ENCODE measurements at places on chromosomes 13 and 19.
A peak's percentile ranks its signal among the peaks of the same experiment; 100 is the strongest.

DNA sequence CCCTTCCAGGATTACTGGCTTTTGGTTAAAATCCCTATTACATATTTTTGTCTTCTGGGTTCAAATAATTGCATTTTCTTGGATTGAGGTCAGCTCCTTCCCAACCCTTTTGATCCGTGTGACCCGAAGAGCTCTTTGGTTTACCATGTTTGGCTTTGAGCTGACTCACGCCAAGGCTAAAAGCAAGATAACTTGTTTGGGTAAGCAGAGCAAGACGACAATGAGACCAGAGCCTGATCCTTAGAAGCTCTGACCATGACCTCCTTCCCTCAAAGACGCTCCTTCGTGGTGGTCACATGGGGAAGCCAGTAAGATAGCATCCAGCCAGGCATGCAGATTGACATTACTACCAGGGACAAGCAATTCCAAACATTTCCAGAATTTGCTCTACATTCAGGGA is 153.8 kb downstream of the DCT start:
- DNase-seq, result no peak

- no peak for DNase-seq
These were observed 477.3 kb downstream of the KLF12 start for GRCh38 chr13:73656863-73657262.

DNA sequence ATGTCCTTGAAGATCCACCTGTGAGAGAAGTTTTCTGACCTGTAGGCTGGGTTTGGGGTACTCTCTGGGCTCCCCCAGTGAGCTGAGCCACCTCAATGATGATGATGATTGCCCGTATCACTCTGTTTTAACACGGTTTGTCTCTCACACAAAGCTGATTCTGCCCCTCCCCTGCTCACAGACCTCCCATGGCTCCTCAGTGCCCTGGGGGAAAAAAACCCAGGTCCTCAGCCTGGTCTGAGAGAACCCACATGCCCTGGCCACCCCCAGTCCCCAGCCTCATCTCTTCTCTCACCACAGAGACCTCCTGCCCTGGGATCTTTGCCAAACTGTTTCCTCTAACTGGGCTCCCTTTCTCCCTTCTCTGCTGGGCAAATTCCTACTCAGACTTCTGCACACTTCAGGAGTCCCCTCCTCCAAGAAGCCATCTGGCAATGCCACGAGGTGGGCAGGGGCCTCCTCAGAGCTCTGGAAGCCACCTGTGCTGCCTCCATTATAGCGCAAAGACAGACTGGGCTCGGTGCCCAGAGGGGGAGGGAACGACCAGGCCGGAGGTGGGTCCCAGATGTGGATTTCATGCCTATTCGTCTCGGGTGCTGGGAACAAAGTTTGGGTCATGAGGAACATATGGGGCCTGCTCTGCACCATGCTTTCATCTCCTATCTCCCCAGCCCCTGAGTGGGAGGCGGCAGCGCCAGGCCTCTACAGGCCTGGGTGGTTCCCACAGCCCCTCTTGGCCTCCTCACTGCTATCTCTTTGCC is 8.5 kb upstream of the CA11 start:
- DNase-seq, result no peak

DNA sequence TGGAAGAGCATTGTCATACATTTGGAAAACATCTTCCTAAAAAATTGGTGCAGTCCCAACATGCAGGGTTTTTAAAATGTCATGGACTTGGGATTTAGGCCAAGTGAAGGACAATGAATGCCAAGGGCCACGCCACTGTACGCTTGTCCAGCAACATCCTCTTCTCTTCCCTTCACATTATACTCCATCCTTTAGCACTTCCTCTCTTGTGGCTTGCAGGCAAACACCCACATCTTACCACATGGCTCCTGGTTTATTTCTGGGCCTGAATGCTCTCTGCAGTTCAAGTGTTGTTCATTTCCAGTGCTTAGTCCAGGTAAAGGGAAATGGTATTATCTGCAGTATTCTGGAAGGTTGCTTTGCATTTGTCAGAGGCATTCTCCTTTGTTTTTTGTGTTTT is 45.0 kb downstream of the CBY2 start:
- no peak for DNase-seq

GRCh38 chr13:100131863-100132574 is 43.1 kb downstream of the PCCA start:
- peak; percentile 5 for DNase-seq

GRCh38 chr19:58203814-58204475 is 21.1 kb downstream of the ZNF274 start:
- no peak for DNase-seq

DNA sequence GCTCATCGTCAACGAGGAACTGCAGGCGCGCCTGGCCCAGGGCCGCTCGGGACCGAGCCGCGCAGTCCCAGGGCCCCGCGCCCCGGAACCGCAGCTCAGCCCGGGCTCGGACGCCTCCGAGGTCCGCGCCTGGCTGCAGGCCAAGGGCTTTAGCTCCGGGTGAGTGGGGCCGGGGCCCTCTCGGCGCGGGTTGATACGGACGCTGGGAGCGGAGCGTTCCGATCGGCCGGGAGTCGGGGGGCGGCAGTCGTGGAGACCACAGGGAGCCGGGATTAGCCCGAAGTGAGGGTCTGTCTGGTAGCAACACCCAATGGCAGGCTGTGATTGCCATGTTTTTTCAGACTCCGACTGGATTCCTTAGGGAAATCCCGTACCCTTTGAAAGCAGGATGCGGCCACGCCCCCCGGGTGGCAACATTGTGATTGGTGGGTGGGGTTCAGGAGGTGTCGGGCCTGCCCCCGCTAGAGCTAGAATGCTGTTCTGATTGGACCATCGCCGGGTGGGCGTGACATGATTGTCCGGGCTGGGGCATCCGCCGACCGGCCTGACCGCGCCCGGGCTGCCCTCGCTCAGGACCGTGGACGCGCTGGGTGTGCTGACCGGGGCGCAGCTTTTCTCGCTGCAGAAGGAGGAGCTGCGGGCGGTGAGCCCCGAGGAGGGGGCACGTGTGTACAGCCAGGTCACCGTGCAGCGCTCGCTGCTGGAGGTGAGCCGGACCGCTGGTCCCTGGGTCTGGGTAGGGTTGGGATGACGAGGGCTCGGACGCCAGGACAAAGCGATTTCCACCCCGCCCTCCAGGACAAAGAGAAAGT is 11.3 kb downstream of the EPS8L1 start:
- DNase-seq, result peak; percentile 90

DNA sequence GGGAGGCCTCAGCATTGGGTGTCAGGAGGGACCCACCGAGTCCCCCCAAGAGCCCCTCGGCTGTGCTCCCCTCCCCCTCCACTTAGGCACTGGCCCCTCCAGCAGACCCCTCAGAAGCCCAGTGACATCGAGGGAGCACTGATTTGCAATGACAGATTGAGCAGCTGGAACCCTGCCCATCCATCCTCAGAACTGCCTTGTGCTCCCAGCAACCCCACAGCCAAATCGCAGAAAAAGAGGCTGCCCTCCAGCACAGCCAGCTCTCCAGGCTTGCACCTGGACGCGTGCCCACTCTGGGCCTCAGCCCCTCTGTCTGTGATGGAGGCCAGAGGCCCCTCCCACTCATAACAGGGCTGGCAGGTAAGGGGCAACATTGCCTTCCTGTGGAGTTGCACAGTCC is 123.2 kb upstream of the VSTM2B start:
- no peak for DNase-seq

- no peak for DNase-seq
These were observed 35.4 kb downstream of the PCCA start for GRCh38 chr13:100124265-100124664.

- no peak for DNase-seq
These were observed 5.3 kb downstream of the FGF21 start for GRCh38 chr19:48760504-48761205.

GRCh38 chr13:39448834-39449233 is 154.2 kb downstream of the LHFPL6 start:
- no peak for DNase-seq

- DNase-seq, result no peak
These were observed 158.7 kb downstream of the SLC7A1 start for GRCh38 chr13:29436721-29437280.

GRCh38 chr19:30419568-30420180 is 47.5 kb downstream of the ZNF536 start:
- DNase-seq, result no peak

DNA sequence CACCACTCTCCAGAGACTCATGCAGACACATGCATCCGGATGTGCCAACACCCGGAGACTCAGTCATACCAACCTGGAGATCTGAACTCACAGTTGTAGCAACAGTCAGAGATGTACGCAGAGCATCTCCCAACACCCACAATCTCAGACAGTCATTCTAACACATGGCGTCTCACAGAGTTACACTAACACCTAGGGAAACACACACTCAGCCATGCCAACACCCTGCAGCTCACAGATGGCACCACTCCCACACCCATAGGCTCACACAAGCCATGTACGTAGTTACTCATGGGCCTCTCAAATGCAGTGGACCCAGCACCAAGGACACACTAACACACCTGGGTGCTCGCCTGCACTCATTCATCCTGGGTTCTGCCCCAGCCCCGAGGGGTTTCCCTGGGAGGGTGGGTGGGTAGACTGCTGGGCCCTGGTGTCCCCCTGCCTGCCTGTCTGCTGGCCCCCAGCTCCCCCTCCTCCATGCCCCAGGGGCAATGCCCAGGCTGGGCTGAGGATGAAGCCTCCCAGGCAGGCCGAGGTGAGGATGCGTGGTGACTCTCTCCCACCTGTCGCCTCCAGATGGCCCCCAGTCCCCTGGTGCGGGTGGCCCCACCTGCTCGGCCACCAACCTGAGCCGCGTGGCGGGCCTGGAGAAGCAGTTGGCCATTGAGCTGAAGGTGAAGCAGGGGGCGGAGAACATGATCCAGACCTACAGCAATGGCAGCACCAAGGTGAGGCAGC is 10.0 kb downstream of the PKN1 start:
- DNase-seq, result no peak

GRCh38 chr13:80235166-80235966 is 105.6 kb downstream of the SPRY2 start:
- DNase-seq, result no peak

DNA sequence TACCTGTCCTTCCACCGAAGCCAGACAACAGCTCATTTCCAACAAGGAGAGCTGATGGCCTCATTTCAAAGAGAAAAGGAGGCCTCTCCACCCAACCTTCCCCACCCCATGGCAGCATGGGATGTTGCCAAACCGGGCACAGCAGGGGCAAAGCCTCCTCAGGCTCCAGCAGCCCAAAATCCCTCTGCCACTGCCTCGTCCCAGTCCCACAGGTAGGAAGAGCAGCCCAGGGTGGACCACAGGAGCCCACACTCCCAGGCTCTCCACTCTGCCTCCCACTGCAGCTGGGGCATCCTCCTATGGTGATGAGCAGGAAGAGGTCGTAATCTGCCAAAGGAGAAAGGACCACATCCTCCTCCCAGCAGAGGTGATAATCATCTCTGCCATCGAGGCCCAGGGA is 50.9 kb downstream of the PEPD start:
- no peak for DNase-seq

DNA sequence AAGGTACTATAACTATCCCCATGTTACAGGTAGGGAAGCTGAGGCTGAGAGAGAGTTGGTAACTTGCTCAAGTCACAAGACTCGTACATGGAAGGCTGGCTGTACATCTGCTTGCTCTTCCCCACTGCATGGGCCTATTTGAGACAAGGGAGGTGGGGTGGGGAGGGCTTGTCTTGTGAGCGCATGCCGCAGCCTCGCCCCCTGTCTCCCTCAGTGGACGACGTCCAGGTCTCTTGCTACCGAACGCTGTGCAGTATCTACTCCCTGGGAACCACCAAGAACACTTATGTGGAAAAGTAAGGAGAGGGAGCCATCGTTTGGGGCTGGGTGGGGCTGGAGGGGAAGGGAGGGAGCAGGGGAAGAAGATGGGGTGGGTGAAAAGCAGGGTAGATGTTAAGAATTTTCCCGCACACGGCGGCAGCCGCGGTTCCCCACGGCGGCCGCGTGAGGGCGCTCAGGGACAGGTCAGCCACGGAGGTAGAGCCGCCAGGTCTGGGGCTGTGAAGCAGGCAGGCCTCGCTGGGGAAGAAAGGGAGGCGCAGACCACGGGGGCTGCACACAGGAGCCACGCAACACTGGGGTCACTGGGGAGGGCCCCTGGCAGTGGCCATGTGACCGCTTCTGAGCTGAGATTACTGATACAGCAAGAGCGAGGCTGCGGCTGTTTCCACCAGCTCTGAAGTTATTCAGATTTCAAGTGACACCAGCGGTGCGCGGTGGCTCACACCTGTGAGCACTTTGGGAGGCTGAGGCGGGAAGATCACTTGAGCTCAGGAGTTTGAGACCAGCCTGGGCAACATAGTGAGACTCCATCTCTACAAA is 81.5 kb downstream of the RYR1 start:
- no peak for DNase-seq

DNA sequence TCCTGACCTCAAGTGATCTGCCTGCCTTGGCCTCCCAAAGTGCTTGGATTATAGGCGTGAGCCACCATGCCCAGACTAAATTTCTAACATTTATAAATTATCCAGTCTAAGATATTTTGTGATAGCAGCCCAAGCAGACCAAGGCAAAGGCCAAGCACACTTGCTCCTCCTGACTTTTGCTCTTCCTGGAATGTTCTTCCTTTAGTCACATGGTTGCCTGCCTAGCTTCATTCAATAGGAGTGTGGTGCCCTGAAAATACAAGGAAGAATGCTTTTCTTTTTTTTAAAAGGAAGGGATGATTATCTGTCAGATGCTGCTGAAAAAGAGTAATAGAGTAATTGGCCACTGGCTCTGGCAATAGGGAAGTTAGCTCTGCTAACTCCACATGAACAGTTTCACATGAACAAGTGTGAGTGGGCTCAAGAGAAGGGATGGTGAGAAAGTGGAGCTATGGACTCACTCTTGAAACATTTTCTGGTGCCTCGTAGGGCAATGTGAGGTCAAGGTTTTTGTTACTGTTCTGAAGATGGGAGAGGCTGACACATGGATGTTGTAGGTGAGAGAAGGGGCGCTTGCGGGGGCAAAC is 47.1 kb downstream of the USPL1 start:
- DNase-seq, result no peak

DNA sequence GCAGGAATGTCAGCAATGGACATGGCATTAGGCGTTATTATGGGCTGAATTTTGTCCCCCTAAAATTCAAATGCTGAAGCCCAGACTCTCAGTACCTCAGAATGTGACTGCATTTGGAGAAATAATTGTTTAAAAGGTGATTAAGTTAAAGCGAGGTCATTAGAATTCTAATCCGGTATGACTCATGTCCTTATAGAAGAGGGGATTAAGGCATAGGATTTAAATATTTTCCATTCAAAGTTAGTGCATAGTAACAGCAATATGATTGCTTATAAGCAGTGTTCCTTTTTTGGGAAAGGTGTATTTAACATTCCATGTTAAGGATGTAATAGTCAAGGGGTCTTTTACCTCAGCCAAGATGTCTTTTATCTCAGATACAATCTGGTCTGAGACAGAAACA is 95.5 kb downstream of the NHLRC3 start:
- DNase-seq, result no peak

GRCh38 chr13:79659121-79659521 is 178.2 kb downstream of the NDFIP2 start:
- no peak for DNase-seq

DNA sequence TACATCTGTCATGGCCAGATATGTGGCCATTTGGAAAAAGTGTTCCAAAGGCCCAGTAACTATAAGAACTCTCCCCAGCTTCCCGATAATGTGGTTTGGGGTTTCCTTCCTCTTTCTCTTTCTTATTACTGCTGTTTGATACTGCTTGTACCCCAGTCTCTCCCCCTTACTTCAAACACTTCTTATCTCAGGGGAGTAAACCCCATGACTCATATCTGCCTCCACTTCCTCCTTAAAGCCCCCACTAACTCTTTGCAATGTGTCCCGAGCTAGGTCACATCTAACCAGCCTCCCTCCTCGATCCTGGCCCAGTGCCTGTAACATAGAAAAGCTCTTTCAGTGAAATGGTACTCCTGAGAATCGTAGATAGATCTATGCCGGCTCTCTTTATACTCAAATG is 82.4 kb upstream of the STARD13 start:
- no peak for DNase-seq

- no peak for DNase-seq
These were observed 68.5 kb downstream of the STOML3 start for GRCh38 chr13:38922170-38922569.
